H1 (cell line): ENCODE measurements at places on chromosomes 2 and 18.

DNA sequence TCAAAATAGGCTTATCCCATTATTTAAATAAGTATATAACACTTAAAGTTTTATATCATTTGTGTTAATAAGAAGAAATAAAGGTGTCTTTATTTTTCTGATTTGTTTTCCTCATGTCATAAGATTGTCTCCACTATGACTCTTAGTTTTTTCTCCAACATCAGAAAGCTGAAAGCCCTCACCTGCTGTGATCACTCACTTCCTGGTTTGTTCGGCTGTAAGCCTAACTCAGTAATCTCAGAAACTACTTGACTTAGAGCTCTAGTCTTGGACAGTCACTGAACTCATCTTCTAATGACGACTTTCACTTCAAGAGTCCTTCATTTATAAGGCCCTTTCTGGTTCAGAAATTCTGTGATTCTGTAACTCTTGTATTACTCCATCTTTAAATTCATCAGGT lies 311.0 kb downstream of the ZEB2 start:
- no peak for DNase-seq

- no peak for DNase-seq
These were observed 32.5 kb downstream of the RNF152 start for GRCh38 chr18:61860302-61860701.

DNA sequence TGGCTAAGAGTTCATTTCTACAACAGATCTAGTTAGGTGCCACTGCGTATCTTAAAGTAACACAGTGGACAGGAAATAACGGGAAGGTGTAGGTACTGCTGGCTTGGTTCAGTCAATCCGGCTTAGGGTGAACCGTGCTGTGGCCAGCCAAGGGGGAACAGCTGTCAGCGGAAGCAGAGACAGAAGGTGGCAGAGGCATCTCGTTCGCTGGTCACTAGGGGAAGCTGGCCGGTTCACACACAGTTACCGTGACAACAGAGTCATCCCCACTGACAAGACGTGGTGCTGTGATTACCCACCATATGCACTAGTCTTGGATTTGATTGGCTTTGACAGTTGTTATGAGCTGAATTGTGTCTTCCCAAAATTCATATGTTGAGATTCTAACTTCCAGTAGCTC lies 58.8 kb upstream of the HDAC4 start:
- DNase-seq, result peak; percentile 11

DNA sequence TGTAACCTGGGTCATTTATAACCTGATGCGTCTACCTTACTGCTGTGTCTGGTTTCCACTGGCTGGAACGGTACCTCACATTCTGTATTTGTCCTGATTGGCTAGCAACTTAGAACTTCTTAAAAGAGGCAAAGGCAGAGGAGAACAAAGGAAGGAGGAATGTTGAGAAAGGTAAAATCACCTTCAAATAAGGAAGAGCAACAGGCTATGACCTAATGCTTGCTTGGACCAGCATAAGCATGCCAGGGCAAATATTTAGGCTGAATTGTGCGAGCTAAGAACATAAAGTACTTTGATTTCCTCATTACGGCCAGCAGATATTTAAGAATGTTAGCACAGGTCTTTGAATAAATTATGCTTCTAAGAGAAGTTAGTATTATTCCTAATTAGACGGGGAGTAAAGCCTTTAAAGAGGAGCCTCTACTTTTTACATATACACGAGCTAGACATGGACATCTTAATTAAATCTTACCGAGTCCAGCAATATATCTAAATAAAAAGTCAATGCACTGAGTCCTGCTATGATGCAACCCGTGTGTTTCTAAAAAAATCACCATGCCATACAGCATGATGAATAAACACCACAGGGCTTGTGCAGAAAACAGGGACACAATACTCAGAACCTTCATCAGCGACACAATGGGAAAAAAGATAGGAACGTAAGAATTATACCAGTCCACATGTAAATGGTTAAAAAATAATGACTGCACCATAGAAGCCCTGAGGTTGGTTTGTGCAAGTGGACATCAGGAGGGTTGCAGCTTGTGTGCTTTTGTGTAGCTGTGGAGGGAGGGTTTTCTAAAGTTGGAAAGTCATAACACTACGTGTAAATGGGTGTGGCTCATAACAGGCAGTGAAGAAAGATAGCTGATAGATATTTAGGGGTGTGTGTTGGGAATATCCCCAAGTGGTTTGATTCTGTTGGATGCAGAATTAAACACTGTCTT lies 14.2 kb downstream of the SEPTIN2 start:
- no peak for DNase-seq

DNA sequence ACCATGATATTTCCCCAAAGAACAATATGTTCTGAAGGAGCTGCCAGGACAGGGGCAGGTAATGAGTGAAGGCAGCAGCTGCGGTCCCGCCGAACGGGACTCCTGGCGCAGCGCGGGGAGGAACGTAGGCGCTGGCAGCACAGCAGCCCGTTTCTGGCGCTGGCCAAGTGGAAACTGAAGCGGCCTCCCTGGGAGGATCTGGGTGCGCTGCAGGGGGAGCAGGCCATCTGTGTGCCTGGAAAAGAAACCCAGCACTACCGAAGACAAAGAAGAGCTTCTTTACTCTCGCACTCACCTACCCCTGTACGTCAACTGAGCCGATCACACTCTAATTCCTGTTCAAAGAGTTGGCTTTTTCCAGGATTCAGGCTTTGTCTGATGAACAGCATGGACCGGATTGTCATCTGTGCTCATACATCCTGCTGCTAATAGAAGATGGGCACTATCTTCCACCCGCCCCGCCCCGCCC lies 11.8 kb downstream of the G6PC2 start:
- peak; percentile 62 for DNase-seq
